ENCODE measurements at places on chromosomes 4 and X.

DNA sequence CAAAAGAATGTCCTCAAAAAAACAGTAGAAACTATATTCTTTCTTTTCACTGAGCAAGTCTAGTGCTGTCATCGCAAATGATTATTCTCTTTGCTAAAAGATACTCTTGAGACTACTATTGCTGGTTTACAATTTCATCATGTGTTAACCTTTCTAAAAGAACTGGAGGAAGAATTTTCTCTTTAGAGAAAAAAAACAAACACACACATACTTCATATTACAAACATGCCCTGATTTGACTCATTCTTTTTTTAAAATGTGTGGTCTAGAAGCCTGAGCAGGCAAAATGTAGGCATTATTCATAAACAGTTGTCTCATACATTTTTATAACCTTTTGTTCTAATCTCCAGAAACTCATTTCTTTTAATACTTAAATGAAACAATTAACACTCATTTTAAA is 60.6 kb upstream of the FAT4 start:
- no peak for DNase-seq

DNA sequence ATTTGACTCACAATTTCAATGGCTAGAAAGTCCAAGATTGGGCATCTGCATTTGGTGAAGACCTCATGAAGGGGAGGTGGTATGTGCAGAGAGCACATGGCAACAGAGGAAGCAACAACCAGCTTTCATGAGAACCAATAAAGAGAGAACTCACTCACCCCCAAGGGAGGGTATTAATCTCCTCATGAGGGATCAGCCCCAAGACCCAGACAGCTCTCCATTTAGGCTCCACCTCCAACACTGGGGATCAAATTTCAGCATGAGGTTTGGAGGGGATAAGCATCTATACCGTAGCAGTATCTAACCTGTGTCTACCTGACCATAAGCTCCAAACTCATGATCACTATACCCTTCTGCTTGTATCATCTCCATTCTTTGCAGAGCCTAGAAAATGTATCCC is 9.3 kb upstream of the TBC1D19 start:
- no peak for DNase-seq

DNA sequence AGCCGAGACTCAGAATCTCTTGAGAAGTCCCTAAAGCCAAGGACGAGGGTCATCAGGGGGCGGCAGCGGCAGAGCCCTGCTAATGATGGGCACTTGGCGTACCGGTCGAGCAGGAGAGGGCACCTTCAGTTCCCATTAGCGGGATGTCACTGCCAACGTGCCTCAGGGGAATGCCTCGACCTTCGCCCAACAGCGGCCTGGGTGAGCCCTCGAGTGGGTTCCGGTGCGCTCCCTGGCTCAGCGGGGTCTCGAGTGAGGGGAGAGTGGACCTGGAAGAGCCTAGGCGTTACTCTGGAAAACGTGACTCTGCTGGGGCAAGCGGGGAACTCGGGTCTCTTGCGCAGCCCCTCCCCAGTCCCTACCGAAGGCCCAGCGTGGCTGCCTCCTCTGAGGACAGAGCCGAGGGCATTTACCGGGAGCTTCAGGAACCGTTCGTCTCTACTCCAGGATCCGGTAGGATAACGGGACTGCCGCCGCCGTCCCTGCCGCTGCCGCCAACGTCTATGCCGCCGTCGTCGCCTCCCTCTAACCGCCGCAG is 36.9 kb downstream of the PGRMC1 start:
- no peak for DNase-seq

DNA sequence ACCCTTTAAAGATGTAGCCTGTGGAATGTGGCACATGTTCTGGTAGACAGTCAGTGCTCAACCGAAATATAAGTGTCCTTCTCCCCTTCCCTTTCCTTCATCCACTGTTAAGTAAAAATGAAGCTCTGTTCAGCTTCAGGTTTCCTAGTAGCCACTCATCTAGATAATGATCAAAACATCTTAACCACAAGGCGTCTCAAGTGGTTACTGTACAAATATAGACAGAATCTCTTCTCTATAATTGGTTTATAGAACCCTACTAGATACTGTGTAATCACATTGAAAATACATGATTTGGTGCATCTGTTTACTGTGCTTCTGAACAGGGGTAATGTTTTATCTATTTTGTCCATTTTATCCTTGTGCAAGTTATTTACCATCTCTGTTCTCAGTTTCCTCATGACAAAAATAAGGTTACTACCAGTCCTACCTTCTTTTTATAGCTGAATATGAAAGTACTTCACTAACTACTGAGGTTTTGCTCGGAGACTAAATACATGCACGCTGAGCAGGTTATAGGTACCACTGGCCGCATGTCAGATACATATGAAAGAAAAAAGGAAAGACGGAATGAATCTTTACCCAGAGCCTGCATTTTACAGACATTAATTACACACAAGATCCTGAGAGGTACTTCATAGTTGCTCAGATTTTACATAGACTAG is 20.3 kb upstream of the SLC25A4 start:
- DNase-seq = no peak

DNA sequence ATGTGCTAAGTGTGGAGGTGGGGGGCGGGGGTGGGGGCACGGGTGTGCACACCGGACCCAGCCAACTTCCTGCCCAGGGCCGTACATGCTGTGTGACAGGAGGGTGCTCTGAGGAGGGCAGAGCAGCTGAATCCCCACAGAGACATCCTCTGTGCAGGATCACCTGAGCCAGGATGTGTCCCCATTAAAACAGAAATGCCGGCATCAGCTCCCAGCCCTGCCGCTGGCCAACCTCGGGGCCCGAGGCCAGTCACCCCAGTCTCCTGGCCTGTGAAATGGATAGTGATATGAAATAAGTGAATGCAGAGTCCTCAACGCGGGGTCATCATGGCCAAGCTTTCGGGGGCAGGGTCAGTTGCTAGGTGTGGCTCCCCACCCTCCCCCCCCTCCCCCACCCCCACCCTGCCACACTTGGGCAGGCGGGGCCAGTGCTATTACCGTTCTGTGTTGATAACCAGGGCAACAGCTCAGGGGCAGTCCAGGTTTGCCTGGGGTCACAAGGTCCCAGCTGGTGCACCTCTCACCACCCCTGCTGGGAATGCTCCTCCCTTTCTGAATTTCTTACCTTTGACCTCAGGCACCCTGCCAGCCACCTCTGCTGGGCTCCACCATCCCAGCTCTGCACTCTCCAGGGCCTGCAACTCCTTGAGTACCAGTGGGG is 227.2 kb upstream of the PSAPL1 start:
- DNase-seq = no peak

- no peak for DNase-seq
Measured at GRCh38 chr4:128068918-128069317, 7.8 kb downstream of the LARP1B start.

DNA sequence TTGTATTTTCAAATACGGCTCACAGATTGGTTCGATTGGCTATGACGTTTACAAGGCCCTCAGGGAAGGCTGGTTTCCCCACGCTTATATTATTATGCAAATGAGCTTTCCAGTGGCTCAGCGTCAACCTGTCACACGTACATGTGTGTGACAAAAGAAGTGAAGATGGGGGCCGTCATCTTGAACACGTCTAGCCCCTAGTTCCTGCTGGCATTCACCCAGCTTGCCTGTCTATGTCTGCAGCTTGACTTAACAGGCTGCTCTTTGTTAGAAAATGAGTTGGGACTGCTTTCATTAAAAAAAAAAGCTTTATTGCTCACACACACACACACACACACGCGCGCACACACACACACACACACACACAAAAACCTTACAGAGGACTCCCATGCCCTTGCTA is 283.6 kb upstream of the CTSO start:
- no peak for DNase-seq

- DNase-seq = no peak
Measured at GRCh38 chrX:274904-275475, 6.2 kb upstream of the PLCXD1 start.

DNA sequence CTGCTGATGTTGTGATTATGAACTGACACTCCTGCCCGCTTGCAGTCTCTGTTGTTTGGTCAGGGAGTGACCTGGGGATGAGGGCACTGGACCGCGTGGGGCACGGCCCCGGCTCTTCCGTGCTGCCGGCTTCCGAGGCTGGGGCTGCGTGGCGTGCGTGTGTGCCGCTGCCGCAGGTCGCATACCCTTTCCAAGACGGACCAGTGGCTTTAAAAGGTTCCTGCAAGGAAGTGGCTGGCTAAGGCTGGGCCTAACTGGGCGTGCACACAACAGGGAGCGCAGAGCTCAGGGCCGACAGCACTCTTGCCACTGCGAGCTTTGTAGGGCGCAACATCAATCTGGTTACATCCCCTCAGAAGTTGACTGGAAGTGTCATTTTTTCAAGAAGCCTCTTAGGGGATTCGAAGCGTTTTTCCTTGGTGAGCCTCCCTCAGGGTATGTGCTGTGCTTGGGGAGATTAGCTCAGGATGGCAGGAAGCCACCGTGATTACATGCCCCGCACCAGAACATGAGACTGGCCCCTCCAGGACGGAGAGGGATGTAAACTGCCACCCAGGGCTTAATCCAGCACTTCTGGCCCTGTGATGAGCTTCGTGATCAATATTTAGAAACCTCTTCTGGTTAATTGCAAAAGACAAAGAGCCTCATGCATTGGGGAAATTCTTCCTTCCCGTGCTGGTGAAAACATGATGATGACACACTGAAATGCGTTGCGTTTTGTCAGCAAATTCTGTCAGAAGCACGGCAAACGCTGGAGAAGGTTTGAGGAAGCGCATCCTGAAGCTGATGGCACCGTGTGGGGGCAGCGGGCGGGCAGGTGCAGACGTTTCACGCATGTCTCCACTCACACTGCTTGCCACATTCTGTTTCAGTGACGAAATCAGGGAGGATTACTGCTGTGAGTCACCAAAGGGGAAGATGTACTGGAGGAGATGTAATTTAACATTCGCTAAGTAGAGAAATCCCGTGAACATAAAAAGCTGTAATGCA is 11.1 kb downstream of the MAEA start:
- peak; percentile 31 for DNase-seq

DNA sequence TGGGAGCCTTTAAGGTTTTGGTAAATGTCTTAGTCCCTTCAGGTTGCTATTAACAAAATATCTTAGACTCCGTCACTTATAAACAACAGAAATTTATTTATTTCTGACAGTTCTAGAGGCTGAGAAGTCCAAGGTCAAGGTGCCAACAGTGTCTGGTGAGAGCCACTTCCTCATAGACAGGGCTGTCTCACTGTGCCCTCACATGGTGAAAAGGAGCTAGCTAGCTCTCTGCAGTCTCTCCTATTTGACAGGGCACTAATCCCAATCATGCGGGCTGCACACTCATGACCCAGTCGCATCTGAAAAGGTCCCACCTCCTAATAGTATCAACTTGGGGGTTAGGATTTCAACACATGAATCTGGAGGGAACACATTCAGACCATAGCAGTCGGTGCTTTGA is 63.4 kb upstream of the KLF3 start:
- no peak for DNase-seq

DNA sequence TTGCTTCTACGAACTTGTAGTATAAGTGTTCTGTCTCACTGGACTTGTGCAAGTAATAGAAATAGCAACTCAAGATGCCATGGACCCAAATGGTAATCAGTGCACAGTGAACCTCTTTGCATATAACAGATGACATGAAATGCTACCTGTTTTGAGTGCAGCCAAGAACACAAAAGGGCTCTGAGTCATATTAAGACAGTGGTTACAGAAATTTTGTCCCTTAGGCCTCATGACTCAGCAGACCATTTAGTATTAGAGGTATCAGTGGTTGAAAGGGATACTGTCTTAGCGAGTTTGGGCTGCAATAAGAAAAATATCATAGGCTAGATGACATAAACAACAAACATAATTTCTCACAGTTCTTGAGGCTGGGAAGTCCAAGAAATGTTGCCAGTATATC is 502.9 kb upstream of the PCDH10 start:
- DNase-seq = no peak

DNA sequence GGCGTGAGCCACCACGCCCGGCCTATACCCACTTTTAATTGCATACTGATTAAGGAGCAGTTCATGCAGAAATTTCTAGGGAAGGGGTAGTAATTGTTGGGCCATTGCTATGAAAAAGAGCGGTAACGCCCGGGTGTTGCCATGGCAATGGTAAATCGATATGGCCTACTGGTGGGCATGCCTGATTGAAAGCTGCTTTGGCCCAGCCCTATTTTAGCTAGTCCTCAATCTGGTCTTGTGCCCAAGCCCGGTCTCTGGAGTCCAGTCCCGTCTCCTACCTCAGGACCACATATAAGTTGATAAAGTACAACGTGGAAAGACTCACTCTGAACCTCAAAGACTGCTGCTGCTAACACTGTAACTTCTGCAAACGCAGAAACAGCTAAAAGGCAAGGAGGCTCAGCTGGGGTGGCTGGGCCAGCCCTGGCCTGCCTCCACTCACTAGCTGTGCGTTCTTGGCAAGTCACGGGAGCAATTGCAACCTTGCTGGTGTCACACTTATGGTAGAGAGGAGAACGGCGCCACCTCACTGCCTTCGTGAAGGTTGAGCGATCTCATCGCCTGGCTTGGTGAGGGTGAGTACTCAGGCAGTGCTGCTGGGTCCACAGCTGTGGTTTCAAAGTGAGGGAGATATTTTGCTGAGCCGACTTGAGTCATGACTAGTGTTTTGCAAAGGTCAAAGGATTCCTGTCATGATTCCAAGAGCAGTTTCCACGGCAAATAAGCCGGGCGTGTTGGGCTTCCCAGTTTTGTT is 57.0 kb upstream of the GRPEL1 start:
- DNase-seq = no peak

DNA sequence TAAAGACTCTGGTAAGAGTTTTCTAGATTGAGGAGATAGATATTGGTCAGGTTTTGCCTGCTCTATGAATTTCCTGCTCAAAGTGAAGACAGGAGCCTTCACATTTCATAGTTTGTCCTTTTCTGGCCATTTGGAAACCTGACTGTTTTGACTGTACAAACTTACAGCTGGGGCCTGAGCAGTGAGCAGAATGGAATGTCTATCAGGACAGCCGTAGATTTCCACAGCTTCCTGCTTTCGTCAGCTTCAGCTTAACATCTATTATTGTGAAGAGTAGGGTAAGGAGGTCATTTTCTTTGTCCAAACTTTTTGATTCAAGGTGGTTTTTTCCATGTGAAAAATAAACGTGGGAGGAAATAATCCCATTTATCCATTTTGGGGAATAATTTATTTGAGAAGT is 124.3 kb upstream of the DIPK2B start:
- DNase-seq = no peak

DNA sequence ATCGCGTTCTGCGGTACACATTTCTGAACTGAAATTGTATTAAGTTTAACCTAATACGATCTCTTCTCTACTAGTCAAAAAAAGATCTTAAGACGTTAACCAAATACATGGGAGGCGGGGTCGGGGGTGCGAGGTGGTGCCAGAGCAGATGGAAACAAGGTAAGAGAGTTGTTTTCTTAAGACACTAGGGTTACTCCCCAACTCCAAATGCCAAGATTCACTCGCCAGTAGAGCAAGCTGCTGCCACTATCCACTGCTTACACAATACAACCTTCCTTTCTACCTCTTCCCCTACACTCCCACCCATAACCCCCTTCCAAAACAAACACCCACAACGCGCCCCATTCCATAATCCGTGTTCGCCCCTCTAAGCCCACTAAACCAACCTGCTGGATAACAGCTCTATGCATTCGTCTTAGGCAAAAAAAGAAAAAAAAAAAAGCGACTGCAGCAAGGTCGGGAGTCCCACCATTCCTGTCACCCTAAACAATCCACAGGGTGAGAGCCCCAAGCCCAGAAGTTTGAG is 1.3 kb downstream of the LCORL start:
- DNase-seq = peak; percentile 10

Data from SW 1271 (cell line).